Ovary (tissue), 10 donors: ENCODE measurements at places on chromosomes 2 and 18.
A peak's percentile ranks its signal among the peaks of the same experiment; 100 is the strongest.

DNA sequence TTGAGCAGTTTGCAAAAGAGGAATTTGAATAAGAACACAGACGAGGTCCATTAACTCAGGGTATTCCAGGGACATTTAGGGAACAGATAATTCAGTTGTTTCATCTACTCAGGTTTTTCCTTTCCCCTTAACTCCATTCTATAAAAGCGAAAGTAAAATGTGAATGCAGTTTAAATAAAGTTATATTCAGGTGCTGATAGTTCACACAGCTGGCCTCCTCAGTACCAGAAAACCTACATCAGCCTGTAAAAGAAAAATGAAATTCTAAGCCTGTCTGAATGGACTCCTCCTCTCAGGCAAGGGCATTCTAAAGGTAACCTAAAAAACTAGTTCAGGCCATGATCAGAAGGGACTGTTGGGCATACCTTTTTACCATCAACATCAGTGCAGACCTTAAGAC lies 873.8 kb downstream of the SUCLG1 start:
- DNase-seq, result no peak

DNA sequence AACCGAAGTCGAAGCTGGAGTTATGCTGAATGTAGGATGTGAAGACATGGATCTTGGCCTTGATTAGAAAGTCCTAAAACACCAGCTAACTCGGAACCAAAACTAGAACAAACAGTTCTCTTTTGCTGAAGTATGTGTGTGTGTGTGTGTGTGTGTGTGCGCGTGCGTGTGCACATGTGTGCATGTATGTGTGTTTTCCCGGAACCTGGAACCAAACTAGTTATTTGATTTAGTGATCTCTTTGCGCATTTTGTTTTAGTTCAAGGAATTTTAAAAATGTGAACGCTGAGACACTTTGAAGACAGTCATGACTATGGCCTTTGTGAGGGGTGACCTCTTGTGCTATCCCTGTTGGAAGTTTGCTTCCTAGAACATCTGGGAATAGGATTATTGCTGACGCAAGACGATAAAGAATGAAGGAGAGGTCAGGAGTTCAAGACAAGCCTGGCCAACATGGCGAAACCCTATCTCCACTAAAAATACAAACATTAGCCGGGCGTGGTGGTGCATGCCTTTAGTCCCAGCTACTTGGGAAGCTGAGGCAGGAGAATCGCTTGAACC lies 23.8 kb downstream of the FHL2 start:
- peak; percentile 65 for DNase-seq

DNA sequence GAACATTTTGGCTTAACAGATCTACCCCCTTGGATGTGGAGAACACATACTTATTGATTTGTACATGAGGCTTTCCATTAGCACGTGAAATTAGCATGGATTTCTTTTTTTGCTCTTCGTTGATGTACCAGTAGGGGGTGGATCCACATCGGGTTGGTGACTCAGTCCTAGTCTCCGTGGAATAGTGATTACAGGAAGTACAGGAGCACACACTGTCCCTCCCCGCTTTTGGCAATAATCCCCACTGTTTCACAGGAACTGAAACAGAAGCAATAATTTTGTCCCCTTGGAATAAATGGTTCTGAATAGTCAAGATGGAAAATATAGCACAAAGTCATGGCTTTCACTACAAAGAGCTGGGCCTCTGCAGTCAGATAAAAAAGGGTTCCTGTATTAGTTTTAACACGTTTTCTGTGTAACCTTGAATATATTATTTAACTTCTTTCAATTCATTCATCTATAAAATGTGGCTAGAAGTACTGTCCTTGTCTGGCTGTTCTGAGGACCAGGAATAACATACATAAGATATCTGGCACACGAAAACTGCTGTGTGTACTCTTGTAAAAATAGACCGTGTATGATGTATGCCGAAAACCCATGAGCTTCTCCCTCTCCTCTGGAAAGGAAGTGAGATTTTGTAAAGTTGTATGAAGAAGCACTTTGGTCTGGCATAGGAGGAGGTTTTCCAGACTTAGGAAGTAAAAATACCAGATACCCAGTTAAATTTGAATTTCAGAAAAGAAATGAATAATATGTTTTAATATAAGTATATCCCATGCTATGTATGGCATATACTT lies 229.2 kb downstream of the GALR1 start:
- DNase-seq, result no peak

- no peak for DNase-seq
These were observed 147.1 kb downstream of the PHLPP1 start for GRCh38 chr18:62862466-62862865.

GRCh38 chr18:74183130-74183529 lies 34.8 kb downstream of the TIMM21 start:
- no peak for DNase-seq

GRCh38 chr18:59802031-59802430 lies 97.8 kb upstream of the PMAIP1 start:
- no peak for DNase-seq

GRCh38 chr18:5646739-5647138 lies 102.9 kb upstream of the EPB41L3 start:
- DNase-seq, result no peak

GRCh38 chr18:26717123-26717719 lies 148.3 kb downstream of the AQP4 start:
- DNase-seq, result no peak
